ENCODE measurements at places on chromosomes 7 and 10.
A peak's percentile ranks its signal among the peaks of the same experiment; 100 is the strongest.

DNA sequence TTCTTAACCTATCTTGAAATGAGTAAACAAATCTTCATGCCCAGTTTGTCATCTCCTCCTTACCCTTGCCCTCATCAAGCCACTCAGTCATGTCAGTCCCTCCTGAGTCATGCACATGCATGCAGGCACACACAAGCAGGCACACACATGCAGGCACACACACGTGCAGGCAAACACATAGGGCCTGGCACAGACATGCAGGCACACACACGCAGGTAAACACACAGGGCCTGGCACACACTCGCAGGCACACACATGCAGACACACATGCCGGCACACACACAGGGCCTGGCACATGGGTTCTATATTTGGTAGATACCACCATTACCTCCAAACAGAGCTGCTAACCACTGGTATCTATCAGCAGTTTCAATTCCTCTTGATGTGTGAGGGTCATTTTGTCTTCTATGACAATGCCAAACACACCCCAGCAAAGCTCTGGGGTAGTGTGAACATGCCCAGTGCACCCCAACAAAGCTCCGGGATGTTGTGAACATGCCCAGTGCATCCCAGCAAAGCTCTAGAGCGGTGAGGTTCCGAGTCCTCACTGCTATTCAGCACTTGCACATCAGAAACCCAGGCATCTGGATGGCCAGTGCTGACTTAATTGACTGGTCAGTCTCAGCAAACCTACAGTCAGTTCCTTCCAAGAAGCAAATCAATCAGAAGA is 563.8 kb downstream of the PTPRN2 start:
- no peak for DNase-seq

- DNase-seq, result no peak
Observed at GRCh38 chr7:97133159-97133558, 15.7 kb downstream of the SDHAF3 start.

GRCh38 chr7:18363751-18364380 is 131.7 kb upstream of the HDAC9 start:
- DNase-seq, result no peak

DNA sequence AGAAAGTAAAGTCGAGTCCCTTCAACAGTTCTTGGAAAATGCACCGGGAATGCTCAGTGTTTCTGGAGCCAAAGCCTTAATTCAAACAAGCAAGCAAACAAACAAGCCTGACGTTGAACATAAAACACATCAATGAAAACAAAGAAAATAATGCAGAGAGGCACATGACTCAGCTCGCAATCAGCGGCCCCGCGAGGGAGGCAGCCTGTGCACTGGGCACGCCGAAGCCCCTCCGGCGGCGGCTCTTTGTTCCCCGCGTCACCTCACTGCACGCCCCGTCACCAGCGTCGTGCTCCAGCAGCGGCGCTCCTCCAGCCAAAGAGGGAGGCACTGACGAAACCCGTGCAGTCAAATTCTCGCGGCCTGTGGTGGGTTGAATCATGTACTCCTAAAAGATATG is 151.5 kb downstream of the DNAJB6 start:
- DNase-seq, result no peak

- no peak for DNase-seq
Observed at GRCh38 chr7:117139397-117139984, 183.4 kb downstream of the WNT2 start.

DNA sequence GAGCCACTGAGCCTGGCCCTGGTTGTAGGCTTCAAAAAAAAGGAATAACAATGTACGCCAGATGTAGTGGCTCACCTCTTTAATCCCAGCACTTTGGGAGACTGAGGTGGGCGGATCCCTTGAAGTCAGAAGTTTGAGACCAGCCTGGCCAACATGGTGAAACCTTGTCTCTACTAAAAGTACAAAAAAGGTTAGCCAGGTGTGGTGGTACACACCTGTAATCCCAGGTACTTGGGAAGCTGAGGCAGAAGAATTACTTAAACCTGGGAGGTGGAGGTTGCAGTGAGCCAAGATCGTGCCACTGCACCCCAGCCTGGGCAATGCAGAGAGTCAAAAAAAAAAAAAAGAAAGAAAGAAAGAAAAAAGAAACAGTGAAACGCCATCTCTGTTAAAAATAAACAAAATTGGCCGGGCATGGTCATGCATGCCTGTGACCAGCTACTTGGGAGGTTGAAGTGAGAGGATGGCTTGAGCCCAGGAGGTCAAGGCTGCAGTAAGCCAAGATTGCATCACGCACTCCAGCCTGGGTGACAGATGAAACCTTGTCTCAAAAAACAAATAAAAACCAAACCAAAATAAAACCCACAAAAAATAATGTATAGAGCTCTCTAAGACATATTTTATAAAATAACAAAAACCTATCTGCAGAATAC is 4.7 kb upstream of the KLHDC10 start:
- no peak for DNase-seq

GRCh38 chr7:131556053-131556908 is at the start of gene PODXL:
TSS of gene PODXL (minus strand) at chr7:131556628. CDS start at chr7:131556359, 269 bp downstream.
- DNase-seq, result no peak

GRCh38 chr10:132708441-132708840 is 77.5 kb downstream of the NKX6-2 start:
- DNase-seq, result no peak

DNA sequence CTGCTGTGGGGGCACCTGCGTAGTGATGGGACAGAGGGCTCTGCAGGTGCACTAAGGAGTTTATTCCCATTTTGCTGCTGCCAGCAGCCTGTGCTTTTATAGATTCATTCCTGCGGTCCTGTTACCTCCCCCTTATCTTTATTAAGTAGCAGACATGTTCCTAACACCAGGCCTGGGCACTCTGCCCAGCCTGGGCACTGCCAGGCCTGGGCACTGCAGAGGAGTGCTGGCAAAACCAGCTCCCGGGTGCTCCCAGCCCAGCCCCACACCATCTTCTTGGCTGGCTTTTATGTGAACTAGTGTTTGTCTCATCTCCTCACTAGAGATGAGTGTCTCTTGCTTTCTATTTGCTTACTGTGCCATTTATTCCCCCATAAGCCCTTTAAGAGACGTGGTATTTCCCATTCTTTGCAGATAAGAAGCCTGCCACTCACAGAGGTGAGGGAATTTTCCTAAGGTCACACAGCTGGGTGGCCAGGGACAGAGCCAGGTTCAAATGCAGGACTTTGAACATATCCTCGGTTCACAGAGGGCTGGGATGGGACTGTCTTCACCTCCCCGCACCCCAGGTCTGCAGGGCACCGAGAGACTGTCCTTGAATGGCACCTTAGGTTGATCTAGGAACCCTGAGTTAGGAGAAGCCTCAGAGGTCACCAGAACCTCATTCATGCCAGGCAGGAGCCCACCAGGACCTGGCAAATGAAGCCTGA is 14.6 kb upstream of the DRGX start:
- DNase-seq, result no peak

- DNase-seq, result no peak
Observed at GRCh38 chr10:112229096-112229495, 45.5 kb upstream of the GPAM start.

DNA sequence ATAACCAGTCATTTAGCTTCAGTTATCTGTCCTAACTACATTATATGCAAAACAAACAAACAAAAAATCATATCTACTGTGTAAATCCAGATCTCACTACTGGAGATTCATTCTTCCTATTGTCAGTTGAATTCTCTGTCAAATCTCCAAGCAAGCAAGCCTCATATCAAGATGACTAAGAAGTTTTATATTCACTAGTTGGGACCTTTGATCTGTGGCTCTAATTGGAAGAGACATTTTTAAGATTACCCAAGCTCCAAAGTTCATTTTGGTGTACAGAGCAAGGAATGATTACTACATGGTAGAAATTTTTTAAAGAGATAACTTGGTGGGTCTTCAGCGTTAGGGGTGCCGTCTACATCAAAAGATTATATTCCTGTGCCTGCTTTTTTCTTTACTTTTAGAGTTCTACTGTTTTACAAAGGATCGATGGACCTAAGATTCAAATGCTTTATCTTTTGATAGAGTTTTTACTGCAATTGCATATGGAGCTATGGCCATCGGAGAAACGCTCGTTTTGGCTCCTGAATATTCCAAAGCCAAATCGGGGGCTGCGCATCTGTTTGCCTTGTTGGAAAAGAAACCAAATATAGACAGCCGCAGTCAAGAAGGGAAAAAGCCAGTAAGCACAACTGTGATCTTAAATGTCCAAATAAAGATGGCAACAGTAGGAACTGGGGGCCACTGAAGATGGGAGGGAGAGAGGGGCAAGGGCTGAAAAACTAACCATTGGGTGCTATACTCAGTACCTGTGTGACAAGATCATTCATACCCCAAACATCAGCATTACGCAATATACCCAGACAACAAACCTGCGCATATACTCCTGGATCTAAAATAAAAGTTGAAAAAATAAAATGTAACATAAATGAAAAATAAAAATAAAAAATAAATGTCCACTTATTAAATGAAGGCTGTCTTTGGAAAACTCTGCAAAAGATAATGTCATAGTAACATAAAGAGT is 47.9 kb downstream of the SP8 start:
- no peak for DNase-seq

DNA sequence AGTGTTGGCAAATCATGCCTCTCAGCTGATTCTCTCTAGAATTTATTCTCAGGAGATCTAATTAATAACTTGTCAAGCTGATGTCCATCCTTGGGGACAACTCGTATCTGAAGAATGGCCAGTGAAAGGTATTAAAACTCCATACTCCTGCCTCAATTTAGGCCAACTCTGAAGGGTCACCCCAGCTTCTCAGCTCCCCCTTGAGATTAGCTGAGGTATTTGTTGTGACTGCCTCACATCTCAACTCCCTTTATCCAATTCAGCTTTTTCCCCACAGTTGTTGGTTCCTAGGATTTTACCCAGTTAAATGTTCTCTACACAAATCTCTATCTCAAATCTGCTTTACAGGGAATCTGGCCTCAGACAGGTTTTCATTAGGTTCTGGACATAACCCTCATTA is 182.4 kb downstream of the MALRD1 start:
- no peak for DNase-seq

GRCh38 chr10:53284615-53285182 is 512.1 kb upstream of the MBL2 start:
- DNase-seq, result no peak

DNA sequence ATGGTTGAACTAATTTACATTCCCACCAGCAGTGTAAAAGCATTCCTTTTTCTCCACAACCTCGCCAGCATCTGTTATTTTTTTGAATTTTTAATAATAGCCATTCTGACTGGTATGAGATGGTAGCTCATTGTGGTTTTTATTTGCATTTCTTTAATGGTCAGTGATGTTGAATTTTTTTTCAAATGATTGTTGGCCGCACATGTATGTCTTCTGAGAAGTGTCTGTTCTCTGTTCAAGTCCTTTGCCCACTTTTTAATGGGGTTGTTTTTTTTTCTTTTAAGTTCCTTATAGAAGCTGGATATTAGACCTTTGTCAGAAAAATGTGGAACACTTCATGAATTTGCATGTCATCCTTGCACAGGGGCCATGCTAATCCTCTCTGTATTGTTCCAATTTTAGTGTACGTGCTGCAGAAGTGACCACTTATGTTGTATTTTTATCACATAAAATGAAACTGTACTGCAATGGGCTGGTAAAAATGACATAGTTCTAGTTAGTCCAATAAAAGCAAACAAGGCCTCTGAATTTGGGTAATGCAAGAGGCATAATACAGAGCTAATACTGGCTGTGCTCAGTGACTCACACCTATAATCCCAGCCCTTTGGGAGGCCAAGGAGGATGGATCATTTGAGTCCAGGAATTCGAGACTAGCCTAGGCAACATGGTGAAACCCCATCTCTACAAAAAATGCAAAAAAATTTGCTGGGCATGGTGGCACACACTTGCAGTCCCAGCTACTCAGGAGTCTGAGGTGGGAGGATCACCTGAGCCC is 70.3 kb downstream of the ABI1 start:
- DNase-seq, result no peak

DNA sequence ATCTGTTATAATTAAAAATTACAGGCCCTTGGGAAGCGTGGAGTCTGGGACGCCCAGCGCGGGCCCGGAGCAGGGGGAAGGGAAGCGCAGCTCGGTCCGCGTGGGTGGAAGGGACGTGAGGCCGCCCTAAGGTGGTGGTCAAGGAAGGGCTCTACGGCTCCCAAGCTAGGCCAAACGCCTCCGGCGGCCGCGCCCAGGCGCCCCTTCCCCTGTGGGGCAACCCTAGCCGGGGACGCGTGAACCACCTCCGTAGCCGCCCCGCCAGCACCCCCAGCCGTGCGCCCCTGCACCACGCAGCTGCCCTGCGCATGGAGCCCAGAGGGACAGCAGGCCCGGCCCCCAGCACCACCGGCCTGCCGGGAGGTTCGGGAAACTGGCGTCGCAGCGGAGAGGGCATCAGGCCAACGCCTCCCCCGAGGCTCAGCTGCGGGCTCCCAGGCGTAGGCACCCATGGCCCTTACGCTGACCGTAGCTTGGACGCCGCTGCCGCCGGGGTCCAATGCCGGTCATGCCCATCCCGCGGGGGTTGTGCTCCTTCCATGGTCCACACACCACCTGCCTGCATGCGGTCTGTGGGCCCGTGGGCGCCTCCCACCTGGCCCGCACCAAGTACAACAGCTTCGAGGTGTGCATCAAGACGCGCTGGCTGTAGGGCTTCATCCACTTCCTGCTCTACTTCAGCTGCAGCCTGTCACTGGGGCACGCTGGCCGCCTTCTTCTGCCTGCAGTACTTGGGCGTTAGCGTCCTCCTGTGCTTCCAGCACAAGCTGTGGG is 166.7 kb downstream of the SEPTIN7 start:
- no peak for DNase-seq

DNA sequence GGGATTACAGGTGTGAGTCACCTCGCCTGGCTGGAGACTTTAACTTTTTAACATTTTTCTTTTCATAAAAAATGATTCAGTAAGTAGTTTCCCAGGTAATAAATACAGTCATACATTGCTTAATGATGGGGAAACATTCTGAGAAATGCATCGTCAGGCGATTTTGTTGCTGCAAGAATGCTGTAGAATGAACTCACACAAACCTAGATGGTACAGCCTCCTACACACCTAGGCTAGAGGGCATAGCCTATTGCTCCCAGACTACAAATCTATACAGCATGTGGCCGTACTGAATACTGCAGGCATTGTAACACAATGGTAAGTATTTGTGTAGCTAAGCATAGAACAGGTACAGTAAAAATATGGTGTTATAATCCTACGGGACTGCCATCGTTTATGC is 108.5 kb upstream of the SFMBT2 start:
- DNase-seq, result no peak

DNA sequence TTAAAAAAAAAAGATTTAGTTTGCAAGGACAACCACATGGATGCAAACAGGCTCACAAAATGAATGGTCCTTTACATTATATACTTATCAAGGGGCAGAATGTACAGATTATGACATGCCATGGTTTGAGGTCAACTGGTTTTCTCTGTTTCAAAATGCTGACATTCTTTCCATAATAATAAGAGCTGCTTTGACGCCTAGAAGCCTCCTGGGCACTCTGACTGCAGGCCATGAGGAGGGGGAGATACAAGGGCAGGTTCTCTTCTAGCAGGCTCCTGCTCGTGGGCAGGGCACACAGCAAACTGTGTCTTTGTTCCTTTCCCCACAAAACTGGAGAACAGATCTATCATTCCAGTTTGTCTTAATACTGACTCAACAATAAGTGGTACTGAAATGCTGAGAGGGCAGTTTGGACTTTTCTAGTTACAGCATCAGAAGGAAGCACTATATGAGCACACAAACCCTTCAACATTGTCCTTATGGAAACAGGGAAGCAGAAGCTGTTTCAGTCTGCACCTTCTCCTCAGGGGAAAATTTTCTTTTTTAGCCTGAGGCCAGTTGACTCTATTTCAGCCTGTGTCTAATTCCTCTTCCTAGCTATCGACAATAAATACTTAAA is 314.9 kb upstream of the AOAH start:
- no peak for DNase-seq

GRCh38 chr10:132363921-132364593 is 32.1 kb downstream of the LRRC27 start:
- peak; percentile 40 for DNase-seq

- no peak for DNase-seq
Observed at GRCh38 chr7:105245398-105246114, 143.2 kb downstream of the SRPK2 start.
